ENCODE measurements at places on chromosomes 6 and 20.
A peak's percentile ranks its signal among the peaks of the same experiment; 100 is the strongest.

DNA sequence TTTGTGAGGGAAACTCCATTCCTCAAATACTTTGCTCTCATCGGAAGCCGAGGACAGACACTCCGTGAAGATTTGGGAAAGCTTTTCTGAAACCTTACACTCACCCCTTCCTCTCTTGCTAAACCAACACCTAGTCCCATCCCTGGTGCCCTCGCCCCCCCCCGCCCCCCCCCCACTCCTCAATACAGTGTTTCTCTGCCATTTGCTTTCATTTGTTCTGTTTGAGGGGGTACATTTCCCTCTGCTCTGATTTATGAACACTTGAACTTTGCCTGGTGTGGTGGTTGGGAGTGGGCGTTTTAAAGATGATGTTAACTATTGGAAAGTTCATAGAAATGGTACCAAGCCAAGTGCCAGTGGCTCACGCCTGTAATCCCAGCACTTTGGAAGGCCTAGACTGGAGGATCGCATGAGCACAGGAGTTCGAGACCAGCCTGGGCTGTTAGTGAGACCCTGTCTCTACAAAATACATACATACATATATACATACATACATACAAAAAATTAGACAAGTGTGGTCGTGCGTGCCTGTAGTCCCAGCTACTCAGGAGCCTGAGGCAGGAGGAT is 1.1 kb downstream of the RAB32 start:
- DNase-seq = no peak

GRCh38 chr6:159777240-159777904 is 12.0 kb downstream of the TCP1 start:
- DNase-seq = no peak

GRCh38 chr6:169866668-169867521 is 115.5 kb downstream of the ERMARD start:
- DNase-seq = no peak

- no peak for DNase-seq
Observed at GRCh38 chr20:34396408-34396807, 33.3 kb downstream of the ITCH start.

- no peak for DNase-seq
Observed at GRCh38 chr6:158165919-158166416, 2.1 kb downstream of the SERAC1 start.

DNA sequence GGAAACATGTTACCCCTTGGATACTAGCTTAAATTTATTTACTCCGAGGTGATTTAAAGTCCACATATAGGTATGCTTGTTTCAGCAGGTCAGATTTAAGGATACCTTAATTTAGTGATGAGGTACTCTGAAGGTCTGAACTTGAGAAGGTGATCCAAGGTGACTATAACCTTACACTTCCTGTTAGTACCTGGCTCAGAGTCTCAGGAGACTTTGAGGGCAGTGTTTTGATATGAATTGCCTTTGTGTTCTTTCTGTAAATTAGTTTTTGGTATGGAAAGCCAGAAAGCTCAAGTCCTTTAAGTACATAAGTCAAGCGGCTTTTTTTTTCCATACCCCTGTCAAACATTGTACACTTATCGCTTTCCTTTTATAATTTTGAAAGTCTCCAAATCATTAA is 489.0 kb downstream of the CDKAL1 start:
- peak; percentile 28 for DNase-seq

DNA sequence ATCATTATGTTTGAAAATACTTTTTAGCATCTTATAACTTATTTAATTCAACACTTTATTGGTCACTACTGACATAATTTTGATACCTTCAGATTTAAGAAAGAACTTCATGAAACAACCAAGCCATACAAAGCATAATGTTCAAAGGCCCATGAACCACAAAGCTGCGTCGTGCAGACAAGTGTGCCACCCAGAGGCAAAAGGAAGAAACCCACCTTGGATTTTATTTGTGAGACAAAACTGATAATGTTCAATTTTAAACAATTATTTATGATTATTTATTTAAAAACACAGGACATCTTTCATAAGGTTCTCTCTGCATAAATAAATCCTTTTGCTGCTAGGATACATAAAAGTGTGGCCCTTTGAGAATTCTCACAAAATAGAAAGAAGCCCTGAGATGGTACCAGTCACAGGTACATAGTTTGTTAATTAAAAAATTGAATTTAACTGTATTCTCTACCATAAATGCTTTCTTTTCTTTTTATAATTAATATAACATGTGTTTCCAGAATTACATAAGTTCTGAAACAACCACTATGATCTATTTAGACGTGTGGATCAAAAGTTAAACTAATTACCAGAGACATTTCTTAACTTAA is 143.7 kb downstream of the RALGAPA2 start:
- DNase-seq = no peak

DNA sequence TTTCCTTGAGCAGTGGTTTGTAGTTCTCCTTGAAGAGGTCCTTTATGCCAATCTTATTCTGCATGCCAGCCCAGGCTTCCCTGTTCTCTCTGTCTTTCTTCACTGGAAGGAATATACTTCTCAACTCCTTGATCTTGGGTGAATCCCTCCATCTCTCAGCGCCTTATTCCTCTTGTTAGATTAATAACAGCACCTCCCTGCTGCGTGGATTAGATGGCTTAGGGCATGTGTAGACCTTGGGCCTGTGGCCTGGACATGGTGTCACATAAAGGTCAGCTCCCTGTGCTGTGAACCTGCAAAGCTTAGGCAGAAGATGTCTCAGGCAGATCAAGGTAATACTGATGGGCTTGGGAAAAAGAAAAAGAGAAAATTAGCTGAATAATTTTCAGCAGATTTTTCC is 18.3 kb downstream of the ZNF831 start:
- DNase-seq = no peak

- no peak for DNase-seq
Observed at GRCh38 chr20:4932061-4932460, 69.2 kb downstream of the SLC23A2 start.

DNA sequence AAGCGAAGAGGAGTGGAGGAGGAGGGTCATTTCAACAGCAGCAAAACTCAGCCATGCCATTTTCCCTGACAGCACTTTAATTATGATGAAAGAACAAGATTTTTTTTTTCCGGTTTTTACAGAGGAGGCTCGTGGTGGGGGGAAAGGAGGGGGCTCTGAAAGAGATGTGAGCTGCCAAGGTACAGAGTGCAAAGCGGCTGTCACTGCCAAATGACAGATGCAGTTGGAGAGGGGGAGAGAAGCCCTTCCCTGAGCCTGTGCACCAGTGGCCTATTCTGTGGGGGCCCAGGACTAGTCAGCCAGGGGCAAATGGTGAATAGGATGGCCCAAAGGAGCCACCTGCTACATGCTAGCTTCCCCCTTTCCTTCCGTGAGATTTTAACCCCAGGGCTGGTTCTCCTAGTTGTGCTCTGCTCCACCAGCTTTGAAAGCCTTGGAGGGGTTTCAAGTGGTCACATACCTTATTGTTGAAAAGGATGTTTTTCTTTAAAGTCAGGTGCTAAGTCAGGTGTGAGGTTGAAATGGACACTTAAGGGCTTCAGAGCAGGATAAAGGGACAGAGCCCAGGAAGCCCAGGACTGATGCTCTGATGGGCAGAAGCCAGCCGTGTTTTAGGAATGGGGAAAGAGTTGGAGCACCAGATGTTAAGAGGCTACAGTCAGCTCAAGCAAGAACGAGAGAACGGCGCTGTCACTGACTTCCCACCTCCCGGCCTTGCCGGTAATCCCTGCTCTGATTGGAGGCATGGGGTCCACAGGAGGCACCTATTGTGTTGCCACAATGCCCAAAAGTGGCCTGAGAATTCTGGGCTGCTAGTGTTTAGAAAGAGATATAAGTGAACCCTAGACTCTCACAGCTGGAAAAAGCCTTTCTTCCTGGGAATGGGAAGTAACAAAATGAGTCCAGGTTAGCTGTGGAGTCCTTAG is 24.8 kb downstream of the GNAS start:
- DNase-seq = no peak

DNA sequence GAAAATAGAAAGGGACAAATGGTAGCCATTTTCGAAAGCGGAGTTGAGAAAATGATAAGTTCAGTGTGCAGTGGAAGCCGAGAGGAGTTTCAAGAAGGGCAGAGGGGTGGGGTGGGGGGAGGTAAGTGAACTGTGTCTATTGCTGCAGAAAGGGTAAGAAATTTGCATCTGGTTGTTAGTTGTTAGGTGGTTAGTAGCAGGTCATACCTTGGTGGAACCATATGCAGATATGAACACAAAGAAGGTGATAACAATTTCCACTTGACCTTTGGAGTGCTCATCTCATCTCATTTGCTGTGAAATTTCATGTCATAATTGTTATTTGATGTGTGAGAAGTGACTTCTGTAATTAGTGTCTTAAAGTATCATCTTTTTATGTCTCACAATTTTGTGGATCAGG is 288.2 kb downstream of the QKI start:
- DNase-seq = no peak

DNA sequence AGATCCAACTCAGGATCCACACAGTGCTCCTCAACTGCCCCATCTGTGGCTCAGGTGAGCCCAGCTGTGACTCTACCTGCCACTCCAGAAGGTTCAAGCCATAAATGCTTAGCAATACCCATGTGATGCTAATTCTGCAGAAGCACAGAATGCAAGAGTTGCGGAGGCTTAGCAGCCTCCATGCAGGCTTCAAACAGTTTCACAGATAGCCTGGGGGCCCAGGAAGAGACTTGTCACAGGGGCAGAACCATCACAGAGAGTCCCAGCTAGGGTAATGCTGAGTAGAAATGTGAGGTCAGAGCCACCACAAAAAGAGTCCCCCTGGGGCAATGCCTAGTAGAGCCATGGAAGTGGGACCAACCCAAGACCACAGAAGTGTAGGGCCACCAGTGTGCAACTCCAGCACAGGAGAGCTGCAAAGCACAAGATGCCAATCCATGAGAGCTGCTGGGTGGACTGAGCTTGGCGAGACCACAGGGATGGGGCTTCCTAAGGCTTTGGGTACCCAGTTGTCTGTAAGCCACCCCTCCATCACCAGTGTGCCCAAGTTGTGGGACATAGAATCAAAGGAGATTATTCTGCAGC is 283.9 kb downstream of the UBE3D start:
- DNase-seq = no peak

DNA sequence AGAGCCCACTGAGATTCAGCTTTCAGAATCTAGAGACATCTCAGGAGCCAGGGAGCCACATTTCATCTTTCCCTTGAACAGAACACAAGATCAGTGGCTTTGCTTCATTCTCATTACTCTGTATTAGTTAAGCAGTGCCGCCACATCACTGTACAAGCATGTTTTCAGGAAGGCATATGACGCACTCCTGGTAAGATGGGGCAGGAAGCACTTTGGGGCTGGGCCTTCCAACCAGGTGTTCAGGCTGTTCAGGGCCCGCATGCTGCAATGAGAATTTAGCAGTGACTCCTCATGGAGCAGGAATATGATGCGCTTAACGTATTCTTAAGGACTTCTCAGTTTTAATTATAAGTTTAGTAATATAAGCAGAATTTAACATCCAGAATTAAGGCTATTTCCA is 29.7 kb upstream of the GNRH2 start:
- no peak for DNase-seq

DNA sequence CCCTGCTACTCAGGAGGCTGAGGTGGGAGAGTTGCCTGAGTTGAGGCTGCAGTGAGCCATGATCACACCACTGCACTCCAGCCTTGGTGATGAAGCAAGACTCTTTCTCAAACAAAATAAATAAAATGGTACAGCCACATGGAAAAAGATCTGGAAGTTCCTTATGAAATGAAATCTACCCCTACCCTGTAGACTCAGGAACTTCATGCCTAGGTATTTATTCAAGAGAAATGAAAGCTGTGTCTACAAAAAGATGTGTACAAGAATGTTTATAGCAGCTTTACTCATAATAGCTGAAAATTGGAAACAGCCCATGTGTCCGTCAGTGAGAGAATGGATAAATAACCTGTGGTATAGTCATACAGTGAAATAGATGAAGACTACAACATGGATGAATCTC is 15.2 kb upstream of the C6orf62 start:
- DNase-seq = no peak

GRCh38 chr20:49893242-49894072 is 21.9 kb downstream of the SPATA2 start:
- DNase-seq = no peak

- DNase-seq = no peak
Observed at GRCh38 chr6:145704143-145704781, 31.1 kb downstream of the EPM2A start.

DNA sequence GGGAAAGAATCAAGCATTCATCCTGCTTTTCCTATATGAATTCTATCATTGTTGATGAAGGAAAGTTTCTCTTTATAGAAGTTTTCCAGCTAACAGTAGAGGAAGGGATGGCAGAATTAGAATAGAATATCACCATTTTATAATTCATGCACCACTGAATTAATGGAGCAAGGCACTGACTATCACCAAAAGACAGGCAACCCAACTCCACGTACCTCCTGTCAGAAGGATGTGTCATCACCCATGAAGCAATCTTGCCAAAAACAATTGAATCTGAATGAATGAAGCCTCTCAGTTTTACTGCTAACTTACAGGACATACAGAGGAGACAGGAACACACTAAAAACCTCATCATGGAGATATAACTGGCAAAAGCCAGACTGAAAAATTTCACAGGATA is 122.4 kb downstream of the NFATC2 start:
- DNase-seq = peak; percentile 60

DNA sequence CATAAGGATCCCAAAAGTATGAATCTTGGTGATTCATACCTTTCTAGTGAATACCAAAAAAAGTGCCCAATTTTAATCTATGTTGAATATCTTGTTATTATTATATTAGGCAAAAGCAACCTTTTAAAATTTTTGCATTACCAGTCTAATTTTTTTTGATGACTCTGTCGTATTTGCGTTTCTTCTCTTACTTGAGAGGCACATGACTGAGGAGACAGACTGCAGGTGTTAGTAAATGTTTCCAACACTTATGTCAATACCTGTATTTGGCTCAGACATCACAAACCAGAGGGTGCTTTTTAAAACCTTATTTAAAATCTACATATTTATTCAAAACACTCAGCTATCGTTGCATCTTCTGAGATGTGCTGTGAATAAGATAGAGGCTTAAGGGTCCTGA is 27.1 kb downstream of the ID4 start:
- DNase-seq = no peak

GRCh38 chr20:63513207-63513606 is 7.4 kb upstream of the PPDPF start:
- DNase-seq = no peak

DNA sequence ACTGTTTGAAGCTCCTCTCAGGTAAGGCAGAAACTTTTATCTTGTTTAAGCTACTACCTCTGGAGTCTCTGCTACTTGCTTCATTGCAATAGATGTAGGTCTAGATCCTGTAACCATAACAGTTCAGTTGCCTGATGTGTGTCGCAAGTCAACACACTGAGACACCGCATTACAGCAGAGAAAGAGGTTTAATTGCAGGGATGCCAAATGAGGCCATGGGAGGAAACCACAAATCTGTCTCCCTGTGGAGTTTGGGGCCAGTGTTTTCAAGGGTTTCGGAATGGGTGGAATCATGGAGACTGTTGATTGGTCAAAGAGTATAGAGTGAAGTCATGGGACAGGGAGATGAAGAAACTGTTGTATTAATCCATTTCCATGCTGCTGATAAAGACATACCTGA is 57.1 kb upstream of the RBM24 start:
- no peak for DNase-seq

- no peak for DNase-seq
Observed at GRCh38 chr20:33730946-33731692, 677 bp upstream of the ZNF341 start.

Data from mammary epithelial cell (primary cell).